Bronchial epithelial cell (primary cell): ENCODE measurements at places on chromosomes 4 and X.

GRCh38 chrX:95071052-95071451 lies 1397.0 kb downstream of the FAM133A start:
- no peak for DNase-seq

GRCh38 chr4:48667148-48667547 lies 112.9 kb downstream of the FRYL start:
- DNase-seq, result no peak

DNA sequence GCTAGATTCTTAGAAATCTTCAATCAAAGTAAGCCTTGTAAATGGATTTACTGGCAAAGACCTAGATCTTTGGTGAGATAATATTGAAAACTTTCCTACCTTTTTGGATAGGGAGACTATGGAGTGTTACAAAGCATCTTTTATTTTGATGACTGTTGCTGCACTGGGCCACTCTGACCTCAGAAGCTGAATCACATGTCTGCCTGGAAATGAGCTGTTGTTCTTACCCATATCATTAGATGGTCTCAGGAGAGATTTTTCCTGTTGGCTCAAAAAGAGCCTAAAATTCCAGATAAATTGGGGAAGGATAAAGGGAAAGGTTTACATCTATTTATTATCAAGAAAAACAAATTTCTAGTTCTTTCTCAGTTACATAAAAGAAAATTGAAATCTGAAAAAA lies 127.5 kb upstream of the BMP3 start:
- no peak for DNase-seq

DNA sequence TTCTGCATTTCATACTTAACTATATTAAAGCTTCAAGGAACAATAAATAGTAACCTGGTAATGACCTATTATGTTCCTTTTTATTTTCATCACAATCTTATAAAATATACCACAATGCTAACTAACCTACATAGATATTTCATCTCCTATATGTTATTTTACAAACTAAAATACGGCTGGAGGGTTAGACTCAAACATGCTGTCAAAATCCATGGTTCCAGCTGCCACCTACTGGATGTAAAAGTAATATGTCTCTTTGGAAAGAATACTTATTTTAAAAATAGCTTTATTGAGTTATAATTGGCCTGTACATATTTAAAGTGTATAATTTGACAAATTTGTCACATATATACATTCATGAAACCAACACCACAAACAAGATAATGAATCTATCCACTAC lies 15.0 kb downstream of the RGN start:
- peak; percentile 15 for DNase-seq

DNA sequence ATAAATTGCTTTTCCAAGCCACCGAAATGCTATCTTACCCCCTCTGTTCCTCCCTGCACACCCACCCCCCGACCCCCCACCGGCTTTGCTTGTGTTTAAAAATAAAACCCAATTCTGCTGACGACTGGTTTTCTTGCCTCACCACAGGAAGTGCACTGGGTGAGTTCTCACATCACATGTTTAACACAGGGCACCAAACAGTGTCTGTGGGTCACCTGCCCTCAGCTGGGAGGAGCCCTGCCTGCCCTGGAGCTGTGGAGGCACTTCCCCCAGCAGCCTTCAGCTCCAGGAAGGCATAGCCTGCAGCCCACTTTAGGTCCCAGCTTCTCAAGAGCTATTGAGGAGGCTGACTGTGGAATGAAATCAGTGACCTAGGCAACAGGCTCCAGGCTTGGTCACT lies 8.8 kb downstream of the TMEM255A start:
- no peak for DNase-seq

DNA sequence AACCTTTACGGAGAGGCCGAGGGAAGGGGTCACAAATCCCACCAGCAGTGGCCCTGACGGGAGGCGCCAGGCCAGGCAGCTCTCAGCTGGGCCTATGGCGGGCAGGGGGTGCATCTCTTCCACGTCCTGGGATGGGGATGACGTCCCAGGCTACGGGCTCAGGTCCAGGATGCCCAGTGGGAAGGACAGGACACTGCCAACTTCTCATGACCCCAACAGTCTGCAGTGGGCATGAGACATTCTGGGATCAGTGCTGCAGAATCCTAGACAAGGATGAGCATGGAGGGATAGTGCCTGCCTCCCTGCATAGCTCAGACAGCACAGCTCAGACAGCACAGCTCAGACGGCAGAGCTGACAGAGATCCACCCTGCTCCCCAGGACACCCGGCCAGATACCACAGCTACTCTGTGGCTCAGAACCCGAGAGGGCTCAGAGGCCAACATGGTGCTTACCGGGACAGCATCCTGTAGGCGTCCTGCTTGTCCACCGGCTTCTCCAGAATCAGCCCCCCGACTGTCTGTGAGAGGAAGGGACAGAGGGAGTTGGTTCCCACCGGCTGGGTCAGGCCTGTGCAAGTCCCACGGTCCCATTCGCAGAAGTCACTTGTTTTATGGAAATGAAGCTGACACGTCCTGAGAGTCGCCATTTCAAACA lies 17.3 kb downstream of the ASMTL start:
- DNase-seq, result no peak

- DNase-seq, result no peak
Measured at GRCh38 chr4:80489798-80490197, 154.3 kb downstream of the CFAP299 start.

- no peak for DNase-seq
Measured at GRCh38 chrX:154650221-154650510, 3.2 kb downstream of the CTAG2 start.

GRCh38 chrX:150568320-150569154 lies at the start of gene MTM1:
MTM1 (plus strand) TSS chrX:150568621; CDS start chrX:150592615, 23,994 bp downstream.
- peak; percentile 88 for DNase-seq

DNA sequence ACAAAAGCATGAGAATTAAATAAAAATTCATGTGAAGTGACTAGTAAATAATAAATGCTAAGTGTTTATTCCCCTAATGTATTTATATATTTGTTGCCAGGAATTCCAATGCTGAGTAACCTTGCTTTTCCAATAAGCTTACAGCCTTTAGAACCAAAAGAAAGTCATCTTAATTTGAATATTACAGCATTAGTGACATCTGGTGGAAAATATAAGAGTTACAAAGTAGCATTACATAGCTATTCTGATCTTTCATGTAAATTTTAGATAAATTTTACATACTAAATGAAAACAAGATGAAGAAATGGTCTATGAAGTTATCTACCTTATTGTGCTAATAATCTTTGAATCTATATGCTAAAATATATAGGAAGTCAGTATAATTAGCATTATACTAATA lies 10.4 kb downstream of the MAD2L1 start:
- DNase-seq, result peak; percentile 35

DNA sequence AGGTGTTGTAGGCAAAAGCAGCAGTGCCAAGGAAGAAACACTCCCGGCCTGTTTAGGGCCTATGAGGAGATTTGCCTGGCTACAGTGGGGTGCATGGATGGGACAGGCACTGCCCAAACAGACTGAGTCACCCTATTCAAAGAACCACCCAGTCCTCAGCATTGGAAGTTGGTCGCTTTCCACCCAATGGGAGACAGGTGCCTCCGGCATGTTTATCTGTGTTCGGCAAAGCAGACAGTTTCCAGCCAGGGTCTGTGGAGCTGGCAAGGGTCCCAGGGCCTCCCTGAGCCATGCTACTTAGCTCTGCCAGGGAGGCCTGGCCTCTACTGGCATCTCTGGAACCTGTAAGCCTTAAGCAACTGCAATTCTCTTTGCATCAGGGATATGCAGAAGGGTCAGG lies 165.1 kb upstream of the ATP6AP2 start:
- no peak for DNase-seq

- no peak for DNase-seq
Measured at GRCh38 chrX:40172401-40173142, 74.8 kb upstream of the BCOR start.

- no peak for DNase-seq
Measured at GRCh38 chr4:120000591-120001296, 65.9 kb downstream of the MAD2L1 start.

DNA sequence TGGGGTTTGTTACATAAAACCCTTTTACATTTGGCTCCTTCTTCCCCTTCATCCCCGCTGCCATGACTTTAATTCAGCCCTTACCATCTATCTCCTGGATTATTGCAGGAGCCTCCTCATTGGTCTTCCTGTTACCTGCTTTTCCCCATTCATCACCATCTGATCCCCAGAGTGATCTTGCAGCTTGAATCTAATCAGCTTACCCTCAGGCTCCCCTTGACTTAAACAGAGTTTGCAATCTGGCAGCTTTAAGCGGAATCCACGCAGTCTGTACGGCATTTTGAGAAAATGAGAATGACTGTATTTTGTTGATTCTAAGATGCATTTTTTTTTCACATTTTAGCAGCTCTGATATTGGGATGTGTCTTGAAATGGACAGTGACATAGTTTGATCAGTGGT lies 14.9 kb upstream of the PPEF1 start:
- no peak for DNase-seq

DNA sequence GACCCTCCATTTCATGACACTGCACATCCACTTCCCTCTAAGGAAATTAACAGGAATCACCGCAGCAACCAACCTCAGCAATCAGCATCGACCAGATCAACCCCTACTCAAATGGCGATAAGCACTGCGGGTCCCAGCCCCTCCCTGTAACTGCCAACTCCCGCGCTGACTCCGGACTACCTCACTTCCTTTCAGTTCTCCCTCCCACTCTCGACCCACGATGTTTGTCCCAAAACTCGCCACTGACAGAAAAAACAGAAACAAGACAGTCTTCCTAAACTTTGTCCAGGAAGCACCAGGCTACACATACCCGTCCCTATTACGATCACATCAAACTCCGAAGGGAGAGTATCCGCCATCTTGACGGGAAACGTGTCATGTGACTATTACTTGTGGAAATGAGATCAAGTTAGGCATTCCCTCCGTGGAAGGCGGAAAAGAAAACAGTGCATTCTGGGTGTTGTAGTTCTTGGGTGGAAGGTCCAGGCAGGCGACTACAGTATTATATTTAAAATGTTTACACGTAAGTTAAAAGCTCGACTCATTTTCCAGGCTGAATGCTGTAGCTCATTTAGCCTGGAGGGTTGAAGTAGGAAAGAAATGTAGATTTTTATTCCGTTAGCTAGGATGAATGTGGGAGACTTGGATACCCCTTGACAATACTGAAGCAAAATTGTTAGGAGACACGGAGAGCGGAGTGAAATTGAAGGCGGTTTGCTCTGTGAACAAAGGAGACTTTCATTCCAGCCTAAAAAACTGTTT lies at the start of gene CHM:
TSS of gene CHM (minus strand) at position 385 of the 762 bp plus-strand sequence. CDS start at position 359, 26 bp downstream.
- peak; percentile 83 for DNase-seq

GRCh38 chrX:53048169-53049126 lies at the start of gene GPR173:
GPR173 (plus strand) TSS chrX:53048789; CDS start chrX:53076622, 27,833 bp downstream.
- no peak for DNase-seq

DNA sequence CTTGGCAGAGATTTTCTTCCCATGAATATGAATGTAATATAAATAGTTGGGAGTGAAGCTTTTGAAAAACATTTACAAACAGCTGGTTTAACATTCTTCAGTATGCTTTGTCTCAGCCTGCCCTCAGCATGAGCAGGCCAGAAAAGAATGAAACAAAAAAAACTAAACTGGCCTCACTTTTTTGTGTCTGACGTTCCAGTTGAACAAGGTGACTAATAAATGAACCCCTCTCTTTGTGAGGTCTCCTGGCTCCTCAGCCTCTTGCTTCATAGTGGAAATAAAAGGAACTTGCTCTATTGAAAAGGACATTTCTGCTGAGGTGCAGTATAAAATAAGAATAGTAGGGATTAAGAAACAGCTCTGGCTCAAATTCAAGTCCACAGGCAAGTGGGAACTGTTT lies 9.4 kb downstream of the CHST7 start:
- peak; percentile 93 for DNase-seq

GRCh38 chrX:136321532-136321931 lies 20.8 kb downstream of the ADGRG4 start:
- peak; percentile 62 for DNase-seq

GRCh38 chrX:51435101-51435500 lies 61.3 kb downstream of the NUDT11 start:
- DNase-seq, result peak; percentile 4

DNA sequence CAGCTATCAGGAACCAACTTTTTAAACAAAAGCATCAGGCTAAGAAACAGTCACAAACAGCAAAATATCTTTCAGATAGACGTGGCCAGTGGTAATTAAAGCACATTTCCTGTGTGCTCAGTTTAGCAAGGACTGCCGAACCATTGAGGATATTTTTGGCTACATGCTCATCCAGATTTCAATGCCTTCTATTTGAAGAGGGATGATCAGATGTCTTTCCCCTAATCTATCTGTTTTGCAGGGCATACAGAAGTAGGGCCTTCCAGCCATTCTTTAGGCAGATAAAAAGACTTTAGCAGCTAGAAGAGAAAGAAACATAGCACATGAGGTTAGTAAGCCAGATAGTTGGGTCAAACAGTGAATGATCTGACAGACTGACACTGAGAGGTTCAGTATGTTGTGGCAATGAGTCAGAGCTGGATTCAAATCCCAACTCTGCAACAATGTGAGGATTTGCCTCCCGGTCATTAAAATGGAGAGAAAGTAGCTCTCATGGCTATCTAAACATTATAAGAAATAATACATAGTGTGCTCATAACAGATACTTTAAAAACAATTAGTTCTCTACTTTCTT lies 100.0 kb upstream of the PRKG2 start:
- DNase-seq, result peak; percentile 7

GRCh38 chr4:160406263-160406825 lies 1303.5 kb downstream of the RAPGEF2 start:
- DNase-seq, result no peak

GRCh38 chr4:126061655-126062054 lies 746.9 kb downstream of the FAT4 start:
- no peak for DNase-seq

- DNase-seq, result no peak
Measured at GRCh38 chrX:133046601-133047000, 50.3 kb downstream of the USP26 start.

- DNase-seq, result no peak
Measured at GRCh38 chrX:281166-281999, at the start of gene PLCXD1. PLCXD1 (plus strand) TSS chrX:281381; CDS start chrX:284188, 2,807 bp downstream.

DNA sequence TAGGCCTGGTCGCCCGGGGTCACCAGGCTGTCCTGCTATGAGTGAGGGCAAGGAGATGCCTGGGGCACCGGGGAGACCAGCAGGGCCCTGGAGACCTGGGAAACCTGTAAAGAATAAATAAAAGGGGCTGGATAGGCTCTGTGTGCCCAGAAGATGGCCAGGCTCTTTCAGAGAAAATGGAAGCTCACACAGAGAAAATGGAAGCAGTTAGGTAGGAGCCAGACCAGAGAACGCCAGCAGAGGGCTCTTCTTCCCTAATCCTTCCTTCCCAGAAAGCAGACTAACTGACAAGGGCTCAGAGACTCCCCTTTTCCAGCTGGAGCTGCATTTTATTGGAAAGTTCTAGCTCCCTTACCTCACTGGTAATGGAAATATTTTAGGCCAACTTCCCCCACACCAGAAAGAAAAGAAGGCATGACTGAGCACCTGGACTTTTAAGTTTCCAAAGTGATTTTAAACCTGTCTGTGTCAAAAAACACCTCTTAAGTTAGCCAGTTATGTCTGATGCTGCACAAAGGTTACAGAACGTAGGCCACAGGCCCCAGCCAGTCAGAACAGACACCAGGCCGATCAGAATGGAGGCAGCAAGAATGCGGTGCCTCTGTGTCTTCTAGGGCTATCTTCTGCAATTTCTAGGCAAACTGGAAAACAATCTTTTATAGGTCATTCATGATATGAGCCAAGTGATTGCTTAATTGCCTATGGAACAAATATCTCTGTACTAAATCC lies 74.0 kb downstream of the ATG4A start:
- no peak for DNase-seq

- no peak for DNase-seq
Measured at GRCh38 chr4:17884063-17884462, 73.3 kb downstream of the NCAPG start.
